Stimulated activated CD8-positive, alpha-beta memory T cell treated with anti-CD3 and anti-CD28 coated beads, Interleukin-4, amount 100 ng/mL, for 4 hours (primary cell): ENCODE measurements at places on chromosomes 1 and 21.

DNA sequence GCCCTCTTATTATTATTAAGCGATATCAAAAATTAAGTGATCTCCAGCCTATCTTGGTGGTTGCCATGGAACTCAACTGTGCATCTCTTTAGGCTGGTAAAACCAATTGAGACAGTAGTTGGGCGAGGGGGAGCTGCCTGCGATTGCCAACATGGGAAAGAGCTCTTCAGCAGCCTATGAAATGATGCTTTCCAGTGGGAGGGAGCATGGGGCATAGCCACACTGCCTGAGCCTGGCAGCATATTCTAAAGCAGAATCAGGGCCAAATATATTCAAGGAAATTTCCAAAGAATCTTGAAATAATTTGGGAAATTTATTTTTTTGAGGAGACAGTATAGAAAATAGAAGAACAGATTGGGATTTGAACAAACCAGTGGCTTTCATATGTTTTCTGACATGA lies 126.9 kb upstream of the DNAH14 start:
- no peak for DNase-seq

- no peak for DNase-seq
Measured at GRCh38 chr1:92538413-92539061, 51.8 kb upstream of the GFI1 start.

DNA sequence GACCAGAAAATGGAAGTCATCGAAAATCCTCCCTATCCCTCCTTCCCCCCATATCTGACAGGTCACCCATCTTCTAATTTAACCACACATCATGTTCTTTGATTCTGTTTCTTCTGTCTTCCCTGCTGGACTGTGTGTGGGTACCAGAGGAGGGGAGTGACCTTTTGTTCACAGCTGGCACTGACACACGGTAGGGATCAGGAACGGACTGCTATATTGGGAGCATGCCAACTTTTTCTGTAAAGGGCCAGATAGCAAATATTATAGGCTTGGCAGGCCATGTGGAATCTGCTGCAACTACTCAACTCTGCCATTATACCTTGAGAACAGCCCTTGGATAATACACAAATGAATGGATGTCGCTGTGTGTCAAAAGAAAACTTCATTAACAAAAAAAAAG lies 7.5 kb upstream of the TOMM20 start:
- DNase-seq, result no peak

DNA sequence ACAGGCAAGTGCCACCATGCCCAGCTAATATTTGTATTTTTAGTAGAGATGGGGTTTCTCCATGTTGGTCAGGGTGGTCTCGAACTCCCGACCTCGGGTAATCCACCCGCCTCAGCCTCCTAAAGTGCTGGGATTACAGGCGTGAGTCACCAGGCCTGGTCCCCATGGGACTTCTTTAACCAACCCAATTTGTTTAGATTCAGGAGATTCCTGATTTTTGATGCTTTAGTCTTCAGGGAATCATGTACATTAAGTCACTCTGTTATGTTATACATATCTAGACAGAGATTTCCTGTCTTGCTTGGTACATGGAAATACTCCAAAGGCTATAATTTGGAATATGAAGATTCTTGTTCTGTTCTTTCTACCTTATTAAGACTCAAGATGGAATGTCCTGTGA lies 202.4 kb upstream of the L1TD1 start:
- no peak for DNase-seq

GRCh38 chr21:22791986-22792560 lies 1793.9 kb downstream of the NCAM2 start:
- no peak for DNase-seq
